Motor neuron (in vitro differentiated cells): ENCODE measurements at places on chromosomes 1 and 21. TPM values are rescaled to one million over a fixed set of nuclear protein-coding genes. Genes with fewer than 3 reads are reported as not detected.
A peak's percentile ranks its signal among the peaks of the same experiment; 100 is the strongest.

Gene ATAD3C
- 0.30 and 0.64 TPM in 2 replicates for total RNA-seq

DNA sequence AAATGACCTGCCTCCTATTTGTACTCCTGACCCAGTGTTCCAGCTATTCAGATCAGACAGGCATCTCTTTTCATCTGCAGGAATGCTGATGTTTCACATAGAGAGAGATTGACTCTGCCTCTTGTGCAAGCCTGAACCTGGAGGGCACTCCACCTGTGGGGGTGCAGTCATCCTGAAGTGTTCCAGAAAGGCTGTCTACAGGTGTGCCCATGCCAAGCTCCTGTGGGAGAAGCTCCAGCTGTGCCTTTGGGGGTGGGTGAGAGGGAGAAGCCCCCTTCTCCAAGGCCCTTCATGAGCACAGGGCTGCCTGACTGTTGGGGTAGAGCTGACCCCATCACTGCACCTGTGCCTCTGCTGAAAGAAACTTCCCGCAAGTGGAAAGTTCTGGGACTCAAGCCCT is 22.8 kb downstream of the IFI44 start:
- ATAC-seq: no peak

Gene MPC2
- 42.6 and 43.5 TPM in 2 replicates for total RNA-seq

DNA sequence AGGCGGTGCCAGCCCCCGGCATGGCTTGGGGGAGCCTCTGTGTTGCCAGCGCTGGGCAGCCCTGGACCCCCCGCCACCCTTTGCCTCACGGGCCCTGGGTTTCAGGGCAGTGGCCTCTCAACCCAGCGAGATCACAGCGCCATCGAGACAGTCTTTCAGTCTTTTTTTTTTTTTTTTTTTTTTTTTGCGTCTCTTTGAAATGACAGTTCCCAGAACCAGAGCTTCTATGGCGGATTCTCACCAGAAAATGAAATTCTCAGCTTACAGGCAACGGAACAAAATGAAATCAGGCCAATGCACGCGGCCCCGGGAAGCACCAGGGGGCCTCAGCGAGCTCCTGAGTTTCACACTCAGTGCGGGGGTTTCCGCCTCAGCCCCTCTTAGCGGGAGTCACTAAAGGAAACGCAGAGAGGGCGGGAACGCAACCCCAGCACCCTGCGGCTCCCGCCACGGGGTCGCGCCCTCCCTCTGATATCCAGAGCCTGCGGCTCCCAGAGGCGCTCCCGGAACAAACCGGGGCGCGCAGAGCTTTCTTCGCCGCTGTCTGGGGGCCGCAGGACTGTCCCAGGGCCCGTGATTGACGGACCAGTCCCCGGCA is 8.0 kb upstream of the COL6A1 start:
- peak; percentile 37 for ATAC-seq

- ATAC-seq: peak; percentile 42
Observed at GRCh38 chr1:92820024-92820423, 11.8 kb upstream of the RPL5 start.

GRCh38 chr1:111202707-111203623 is 2.5 kb upstream of the DENND2D start:
- no peak for ATAC-seq

Gene SEC16B
- 0.14 TPM in 1 of 2 replicates, not detected in the other for total RNA-seq

GRCh38 chr1:84883286-84883685 is 9.7 kb downstream of the LPAR3 start:
- ATAC-seq: no peak
